Upper lobe of left lung (tissue), 6 donors: ENCODE measurements at places on chromosomes 7 and 10. TPM values are rescaled to one million over a fixed set of nuclear protein-coding genes. Genes with fewer than 3 reads are reported as not detected.

Gene CPN1
- total RNA-seq: not detected

Gene C7orf33
- total RNA-seq: not detected

Gene STEAP4
- total RNA-seq: 52.1 TPM

Gene CALML3
- not detected for total RNA-seq

Gene AGAP3
- total RNA-seq: 171 TPM

Gene ADARB2
- 2.4 TPM for total RNA-seq

Gene CACNB2
- 1.4 TPM for total RNA-seq

Gene GPR85
- not detected for total RNA-seq

Gene PTPRE
- total RNA-seq: 49.9 TPM

Gene KCP
- 2.0 TPM for total RNA-seq

Gene NPC1L1
- total RNA-seq: 0.55 TPM

Gene ACTR3C
- 38.1 TPM for total RNA-seq
